Testis (tissue), 5 donors: ENCODE measurements at places on chromosomes 1 and 21. TPM values are rescaled to one million over a fixed set of nuclear protein-coding genes. Genes with fewer than 3 reads are reported as not detected.

The GPR161 gene
- total RNA-seq: 6.1 TPM

The SPRR3 gene
- not detected for total RNA-seq

The GCSAML gene
- total RNA-seq: 2.8 TPM

The CDC7 gene
- 15.5 TPM for total RNA-seq

The DENND2D gene
- total RNA-seq: 22.9 TPM

The LIPI gene
- total RNA-seq: 0.74 TPM

The FLG2 gene
- 0.08 TPM for total RNA-seq

The SHE gene
- 57.9 TPM for total RNA-seq

The IL24 gene
- total RNA-seq: not detected

The SYPL2 gene
- total RNA-seq: 67.5 TPM

GRCh38 chr1:167270349-167271092 is 49.8 kb downstream of the POU2F1 start:
- DNase-seq: no peak

GRCh38 chr1:41492341-41492848 is 7.9 kb upstream of the EDN2 start:
- peak; percentile 41 for DNase-seq

DNA sequence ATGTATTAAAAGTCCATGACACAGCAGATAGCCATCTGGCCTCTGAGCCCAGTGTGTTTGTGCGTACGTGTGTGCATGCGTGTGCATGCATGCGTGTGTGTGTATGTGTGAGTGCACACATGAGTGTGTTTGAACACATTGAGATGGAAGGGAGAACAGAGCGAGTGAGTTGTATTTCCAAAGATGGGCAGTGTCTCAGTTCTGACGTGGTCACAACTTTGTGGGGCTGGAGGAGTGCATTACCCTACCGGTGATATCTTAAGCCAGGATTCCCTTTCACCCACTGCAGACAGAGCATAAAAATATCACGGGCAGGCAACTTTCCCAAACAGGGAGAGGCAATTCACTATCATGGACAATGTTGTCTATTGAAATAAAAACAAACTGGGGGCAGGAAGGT is 27.8 kb downstream of the IRF2BP2 start:
- DNase-seq: no peak

GRCh38 chr1:17091252-17091651 is 28.0 kb downstream of the PADI2 start:
- peak; percentile 64 for DNase-seq

- peak; percentile 39 for DNase-seq
These were observed 13.0 kb downstream of the IFI6 start for GRCh38 chr1:27658951-27659496.

- DNase-seq: no peak
These were observed 88.7 kb downstream of the CD247 start for GRCh38 chr1:167429612-167430011.

GRCh38 chr1:98053471-98054366 is 132.9 kb upstream of the DPYD start:
- peak; percentile 67 for DNase-seq

- no peak for DNase-seq
These were observed 11.4 kb downstream of the FAM89A start for GRCh38 chr1:231028682-231029081.

DNA sequence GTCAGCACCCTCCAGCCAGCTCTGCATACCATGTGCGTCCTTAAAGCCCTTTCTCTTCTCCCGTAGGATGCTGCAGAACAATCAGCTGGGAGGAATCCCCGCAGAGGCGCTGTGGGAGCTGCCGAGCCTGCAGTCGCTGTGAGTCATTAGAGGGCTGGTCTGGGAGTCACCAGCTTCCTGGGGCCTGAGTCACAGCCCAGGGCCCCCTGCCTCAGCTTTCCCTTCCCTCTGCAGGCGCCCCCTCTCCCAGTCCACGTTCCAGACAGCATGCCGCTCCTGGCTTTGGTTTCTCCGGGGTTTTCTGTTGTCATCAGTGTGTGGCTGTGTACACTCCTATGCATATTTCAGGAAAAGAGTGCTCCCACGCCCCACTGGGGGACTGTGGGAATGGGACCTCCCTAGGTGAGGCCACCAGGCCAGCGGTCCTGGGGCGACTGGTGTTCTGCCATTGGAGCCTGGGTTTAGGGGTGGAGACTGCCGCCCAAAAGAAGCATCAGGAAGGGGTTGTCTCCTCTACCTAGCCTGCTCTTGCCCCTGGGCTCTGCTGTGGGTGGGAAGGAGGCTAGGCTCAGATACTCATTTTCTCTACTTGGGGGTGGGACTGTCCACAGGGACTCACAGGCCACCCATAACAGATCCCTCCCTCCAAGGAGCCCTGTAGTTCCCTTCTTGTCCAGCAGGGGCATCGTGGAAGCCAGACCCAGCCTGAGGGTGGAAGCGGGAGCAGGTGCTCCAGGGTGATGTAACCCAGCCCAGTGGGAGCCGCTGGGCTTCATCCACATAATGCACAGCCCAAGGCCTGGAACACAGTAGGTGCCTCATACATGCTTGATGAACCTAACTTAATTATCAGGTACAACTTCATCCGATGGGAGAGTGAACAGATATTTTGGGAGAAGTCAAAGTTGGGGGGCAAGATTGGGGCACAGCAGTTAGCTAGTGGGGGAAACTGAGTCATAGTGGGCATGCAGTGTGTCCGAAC is 42.5 kb downstream of the LGR6 start:
- DNase-seq: peak; percentile 69

- peak; percentile 33 for DNase-seq
These were observed 58.9 kb downstream of the VPS26C start for GRCh38 chr21:37208056-37208721.

DNA sequence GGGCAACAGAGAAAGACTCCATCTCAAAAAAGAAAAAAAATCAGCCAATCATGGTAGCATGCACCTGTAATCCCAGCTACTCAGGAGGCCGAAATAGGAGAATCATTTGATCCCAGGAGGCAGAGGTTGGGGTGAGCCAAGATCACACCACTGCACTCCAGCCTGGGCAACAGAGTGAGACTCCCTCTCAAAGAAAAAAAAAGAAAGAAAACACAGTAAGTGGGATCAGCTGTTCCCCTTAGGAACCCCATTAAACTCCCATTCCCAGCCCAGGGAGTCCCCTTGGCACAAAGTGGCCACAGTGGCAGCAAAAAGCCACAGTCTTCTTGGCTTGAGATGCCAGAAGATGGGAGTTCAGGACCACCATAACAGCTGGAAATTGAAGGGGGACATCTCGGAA is 9.1 kb downstream of the TMEM50B start:
- no peak for DNase-seq

GRCh38 chr21:34790341-34790740 is 121.5 kb downstream of the CLIC6 start:
- no peak for DNase-seq

GRCh38 chr21:41442481-41443186 is 16.6 kb downstream of the MX1 start:
- DNase-seq: no peak

- no peak for DNase-seq
These were observed 11.5 kb upstream of the AIM2 start for GRCh38 chr1:159088050-159088449.

DNA sequence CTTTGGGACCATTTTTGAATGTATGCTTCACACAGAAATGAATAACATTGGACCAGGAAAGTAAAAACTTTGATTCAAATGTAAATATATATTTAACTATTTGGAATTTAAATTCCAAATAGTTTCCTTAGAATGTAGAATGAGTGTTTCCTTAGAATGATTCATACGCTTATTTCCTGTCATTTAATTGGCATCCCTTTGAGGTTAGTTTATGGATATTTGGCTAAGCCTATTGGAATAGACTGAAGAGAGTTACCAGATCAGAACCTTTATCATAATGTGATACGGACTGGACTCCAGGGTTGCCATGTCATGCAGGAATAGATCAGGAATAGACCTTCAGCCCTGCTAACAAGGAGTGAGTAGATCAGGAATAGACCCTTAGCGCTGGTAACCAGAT is 133.1 kb downstream of the TNNI3K start:
- no peak for DNase-seq

GRCh38 chr1:87084244-87084836 is 169.9 kb downstream of the HS2ST1 start:
- DNase-seq: no peak

DNA sequence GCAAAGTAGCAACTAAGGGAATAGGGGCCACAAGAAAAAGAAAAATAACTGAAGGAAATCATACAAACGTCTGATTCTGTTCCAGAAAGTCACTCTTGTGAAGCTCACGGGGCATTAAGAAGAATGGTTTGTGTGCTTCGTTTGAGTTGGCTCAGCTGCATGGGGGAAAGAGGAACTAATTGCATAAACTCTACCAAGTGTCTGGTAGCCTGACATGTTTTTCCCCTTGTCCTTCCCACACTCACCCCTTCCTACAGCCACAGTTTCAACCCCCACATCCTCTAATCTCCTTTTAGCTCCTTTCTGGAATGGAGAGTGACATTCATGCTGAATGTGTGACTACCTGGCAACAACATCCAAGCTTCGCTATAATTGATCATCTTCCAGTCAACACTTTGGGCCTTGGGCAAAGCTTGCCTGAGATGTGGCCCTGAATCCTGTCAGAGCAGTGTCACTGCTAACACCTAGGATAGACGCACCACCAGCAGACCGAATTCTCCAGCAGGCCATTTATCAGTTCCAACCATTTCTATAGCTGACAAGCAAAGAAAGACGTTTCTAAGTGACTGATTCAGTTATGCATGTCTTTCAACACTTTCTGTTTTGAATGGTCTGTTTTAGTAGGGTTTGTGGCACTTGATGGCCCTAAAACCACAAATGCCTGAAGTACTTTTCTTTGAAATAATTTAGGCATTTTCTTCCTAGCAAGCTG is 439.6 kb downstream of the TTLL7 start:
- no peak for DNase-seq

GRCh38 chr1:184541537-184542152 is 154.8 kb downstream of the C1orf21 start:
- no peak for DNase-seq

GRCh38 chr1:17148950-17149608 is 29.8 kb upstream of the PADI2 start:
- no peak for DNase-seq

GRCh38 chr1:199832451-199832850 is 195.1 kb upstream of the NR5A2 start:
- DNase-seq: no peak

DNA sequence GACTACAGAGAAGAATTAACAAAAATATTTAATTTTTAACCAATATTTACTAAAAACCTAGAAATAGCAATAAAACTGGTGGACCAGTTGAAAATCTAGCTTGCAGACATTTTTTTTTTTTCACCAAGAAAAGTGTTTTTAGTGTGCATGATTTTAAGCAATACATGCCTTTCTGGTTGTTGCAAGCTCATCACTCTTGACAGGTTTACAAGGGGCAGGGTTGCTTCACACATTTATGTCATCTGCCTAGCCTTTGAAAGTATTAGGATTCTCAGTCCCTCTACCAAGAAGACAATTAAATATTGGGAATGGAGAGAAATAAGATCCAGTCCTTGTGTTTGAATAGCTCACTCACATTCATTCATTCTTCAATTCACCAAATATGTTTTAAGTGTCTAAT is 53.8 kb upstream of the LYPLAL1 start:
- DNase-seq: no peak

DNA sequence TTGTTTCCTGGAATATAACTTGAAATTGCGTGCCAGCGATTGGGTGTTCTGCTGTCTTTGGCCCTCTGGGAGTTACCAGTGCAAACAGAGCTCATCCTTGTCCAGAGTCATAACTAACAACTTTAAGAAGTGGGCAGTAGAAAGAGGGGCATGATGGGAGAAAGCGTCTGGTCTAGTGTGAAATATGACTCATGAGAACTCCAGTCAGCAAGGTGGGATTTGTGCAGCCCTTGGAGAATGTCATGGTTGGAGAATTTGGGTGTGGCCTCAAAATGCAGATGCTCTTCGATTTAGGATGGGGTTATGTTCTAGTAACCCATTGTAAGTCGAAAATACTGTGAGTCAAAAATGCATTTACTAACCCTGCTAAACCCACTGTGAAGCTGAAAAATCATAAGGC is 12.9 kb downstream of the ATP1B1 start:
- no peak for DNase-seq

DNA sequence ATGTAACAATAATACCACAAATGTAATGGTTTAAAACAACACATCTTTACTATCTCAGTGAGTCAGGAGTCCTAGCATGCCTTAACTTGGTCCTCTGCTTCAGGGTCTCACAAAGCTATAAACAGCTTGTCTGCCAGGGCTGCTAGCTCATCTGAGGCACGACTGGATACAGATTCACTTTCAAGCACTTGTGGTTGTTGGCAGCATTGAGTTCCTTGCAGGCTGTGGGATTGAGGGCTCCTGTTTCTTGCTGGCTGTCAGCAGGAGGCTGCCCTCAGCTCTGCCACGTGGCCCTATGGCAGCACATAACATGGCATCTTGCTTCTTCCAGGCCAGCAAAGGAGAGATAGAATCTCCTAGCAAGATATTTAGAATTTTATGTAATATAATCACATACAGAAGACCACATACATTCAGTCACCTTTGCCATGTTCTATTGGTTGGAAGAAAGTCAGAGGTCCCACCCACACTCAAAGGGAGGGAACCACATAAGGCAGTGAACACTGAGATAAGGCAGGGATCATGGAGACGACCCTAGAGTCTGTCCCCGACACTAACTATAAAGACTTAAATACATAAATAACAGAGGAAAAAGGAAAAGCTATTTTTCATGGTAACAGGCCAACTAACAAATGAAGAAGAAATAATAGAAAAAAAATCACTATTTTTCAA is 18.9 kb upstream of the IPP start:
- no peak for DNase-seq

DNA sequence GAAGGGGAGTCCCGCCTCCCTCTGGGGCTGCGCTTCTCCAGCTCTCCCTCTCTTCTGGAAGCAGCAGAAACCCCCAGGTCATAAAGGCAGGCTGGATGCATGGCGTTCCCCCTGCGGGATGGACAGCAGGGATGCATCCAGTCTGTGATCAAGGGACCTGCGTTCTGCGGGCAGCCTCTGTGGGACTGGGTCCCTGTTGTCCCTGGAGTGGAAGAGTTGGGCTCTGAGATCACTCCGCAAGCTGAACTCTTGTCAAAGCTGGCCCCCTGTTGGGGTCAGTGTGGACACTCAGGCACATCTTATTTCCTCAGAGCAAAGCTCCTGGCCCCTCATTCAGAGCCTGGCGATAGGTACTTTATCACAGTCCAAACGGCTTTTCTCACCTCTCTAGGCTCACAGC is 341.2 kb downstream of the PTPRU start:
- no peak for DNase-seq

DNA sequence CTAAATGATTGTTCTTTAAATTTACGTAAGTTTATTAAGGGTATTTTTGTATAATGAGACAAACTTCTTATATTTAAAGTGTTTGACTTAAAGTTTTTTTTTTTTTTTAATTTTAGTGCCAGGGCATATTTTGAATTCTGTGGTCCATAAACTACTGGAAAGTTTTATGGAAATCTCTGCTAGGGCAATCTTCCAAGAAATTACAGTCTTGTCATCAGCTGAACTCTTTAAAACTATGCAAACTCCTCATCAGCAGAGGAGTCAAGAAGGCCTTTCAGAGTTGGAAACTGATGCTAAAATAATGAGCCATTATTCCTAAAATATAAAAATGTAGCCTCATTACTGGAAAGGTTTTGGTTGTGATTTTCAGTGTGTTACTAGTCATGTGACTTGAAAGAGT is 1201.9 kb downstream of the BRINP3 start:
- DNase-seq: no peak
